ENCODE measurements at places on chromosomes 5 and 9.

GRCh38 chr5:94793816-94794198 lies 175.3 kb downstream of the SLF1 start:
- no peak for DNase-seq

GRCh38 chr5:11777096-11777495 lies 127.2 kb downstream of the CTNND2 start:
- DNase-seq, result no peak

GRCh38 chr5:92543201-92543600 lies 1037.8 kb downstream of the NR2F1-AS1 start:
- no peak for DNase-seq

- DNase-seq, result no peak
These were observed 18.6 kb downstream of the IRF1 start for GRCh38 chr5:132471944-132472343.

DNA sequence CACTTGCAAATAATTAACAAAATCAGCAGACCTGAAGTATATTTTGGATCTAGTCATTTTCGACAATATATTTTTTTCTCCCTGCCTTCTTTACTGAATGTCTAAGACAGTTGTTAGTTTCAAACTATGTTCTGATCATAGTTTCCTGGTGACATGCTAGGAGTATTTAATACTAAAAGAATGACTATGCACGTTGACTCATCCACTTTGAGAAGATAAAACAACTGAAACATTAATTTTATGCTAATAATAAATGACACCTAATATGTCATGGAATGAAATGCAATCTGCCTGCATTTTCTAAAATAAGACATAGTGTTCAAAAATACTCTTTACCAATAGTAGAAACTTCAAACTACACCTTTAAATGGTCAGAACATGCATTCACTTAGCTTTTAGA lies 2123.7 kb upstream of the C9orf72 start:
- DNase-seq, result no peak

- DNase-seq, result no peak
These were observed 575.2 kb upstream of the ZNF462 start for GRCh38 chr9:106287731-106288130.

GRCh38 chr5:73135021-73135420 lies 14.6 kb downstream of the TMEM171 start:
- DNase-seq, result no peak

- no peak for DNase-seq
These were observed 107.1 kb downstream of the PHF2 start for GRCh38 chr9:93683331-93684134.

DNA sequence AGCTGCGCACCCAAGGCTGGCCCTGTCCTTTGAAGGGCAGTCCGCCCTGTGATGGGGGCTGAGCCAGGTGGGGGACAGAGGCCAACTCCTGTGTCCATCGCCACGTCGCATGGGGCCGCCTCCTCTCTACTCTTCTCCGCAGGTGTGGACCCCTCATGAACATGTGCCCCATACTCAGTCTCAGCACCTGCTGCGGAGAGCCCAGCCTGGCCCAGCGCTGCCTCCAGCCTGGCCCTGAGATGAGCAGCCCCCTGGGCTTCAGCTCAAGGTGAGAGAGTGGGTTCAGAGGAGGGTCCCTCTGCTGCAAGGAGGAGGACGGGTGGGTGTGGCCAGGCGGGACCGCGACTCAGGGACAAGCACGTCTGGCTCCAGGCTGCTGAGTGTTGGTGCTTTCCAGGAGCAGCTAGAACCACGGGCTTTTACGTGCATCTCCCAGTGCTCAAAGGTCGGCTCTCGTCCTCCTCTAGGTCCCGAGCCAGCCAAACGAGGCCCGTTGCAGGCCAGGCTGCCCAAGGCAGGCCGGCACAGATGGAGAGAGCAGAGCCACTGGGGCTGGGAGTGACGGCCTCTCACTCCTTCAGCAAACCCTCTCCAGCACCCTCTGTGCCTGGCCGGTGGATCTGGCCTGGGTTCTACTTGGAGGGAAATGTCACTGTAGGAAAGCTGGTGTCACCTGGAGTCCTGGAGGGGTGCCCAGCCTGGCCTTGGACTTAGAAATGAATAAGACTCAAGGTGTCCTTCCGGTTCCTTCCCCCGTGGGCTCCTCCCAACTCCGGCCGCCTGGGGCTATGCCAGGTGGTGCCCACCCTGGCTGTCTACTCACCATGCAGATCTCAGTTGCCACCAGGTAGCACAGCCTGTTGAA lies 48.9 kb upstream of the RNF130 start:
- DNase-seq, result no peak

GRCh38 chr9:129695870-129696269 lies 30.4 kb downstream of the PRRX2 start:
- DNase-seq, result no peak

DNA sequence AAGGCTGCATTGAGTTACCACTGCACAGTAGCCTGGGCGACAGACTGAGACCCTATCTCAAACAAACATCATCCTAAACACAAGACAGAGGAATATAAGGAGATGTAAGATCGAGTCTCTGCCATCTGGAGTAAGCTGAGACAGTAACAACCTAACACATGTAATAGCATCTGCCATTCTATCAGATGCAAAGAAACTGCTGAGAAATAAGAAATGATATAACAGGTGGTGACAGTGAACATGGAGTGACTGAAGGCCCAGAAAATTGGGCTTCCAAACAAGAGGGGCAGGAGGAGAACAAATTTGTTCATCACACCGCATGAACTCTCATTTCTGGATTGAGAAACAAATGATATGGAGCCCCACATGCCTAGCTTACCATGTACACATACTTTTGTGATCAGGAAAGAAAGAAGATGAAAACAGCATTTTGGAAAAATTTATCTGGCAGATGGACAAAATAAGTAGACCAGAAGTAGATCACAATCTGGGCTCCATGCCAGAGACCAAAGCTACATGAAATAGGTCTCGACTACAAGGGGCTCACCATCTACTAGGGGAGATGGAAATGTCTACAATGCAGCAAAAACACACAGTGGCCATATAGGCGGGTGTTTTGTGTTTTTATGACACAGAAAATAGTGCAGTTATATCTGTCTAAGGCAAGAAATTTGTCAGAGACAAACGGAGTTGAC lies 45.5 kb downstream of the ECPAS start:
- no peak for DNase-seq

- DNase-seq, result no peak
These were observed 32.0 kb downstream of the SLC6A3 start for GRCh38 chr5:1413211-1413610.

- DNase-seq, result no peak
These were observed 763.8 kb downstream of the DTWD2 start for GRCh38 chr5:118224546-118224945.

DNA sequence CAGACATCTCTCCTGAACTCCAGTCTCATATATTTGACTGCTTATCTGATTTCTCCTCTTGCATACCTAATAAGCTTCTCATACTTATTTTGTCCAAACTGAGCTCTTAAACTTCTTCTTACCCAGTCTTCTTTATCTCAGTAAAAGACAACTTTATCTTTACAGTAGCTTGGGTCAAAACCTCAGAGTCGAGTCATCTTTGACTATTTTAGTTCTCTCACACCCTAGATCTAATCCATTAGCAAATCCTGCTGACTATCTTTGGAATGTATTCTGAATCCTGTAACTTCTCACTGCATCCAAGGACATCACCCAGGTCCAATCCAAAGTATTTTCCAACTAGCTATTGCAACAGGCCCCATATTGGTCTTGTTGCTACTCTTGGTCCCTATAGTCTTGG lies 11.8 kb upstream of the JAK2 start:
- DNase-seq, result no peak

DNA sequence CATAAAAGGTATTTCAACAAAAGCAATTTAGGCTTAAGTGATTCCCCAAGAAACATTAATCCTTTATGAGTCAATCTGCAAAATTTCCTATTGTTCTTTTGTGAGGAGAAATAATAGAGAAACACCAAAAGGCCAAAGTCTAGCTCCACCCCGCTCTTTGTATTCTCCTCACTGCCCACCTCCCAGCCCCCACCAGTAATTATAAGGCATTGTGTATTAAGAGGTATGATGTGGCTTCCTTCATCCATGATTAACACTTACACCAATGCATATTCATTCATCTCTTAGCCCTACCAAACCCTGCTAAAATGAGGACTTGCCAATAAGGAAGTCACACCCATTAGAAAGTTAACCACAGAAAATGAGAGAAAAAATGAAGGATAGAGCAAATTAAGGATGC lies 105.3 kb upstream of the SPATA31D4 start:
- no peak for DNase-seq

DNA sequence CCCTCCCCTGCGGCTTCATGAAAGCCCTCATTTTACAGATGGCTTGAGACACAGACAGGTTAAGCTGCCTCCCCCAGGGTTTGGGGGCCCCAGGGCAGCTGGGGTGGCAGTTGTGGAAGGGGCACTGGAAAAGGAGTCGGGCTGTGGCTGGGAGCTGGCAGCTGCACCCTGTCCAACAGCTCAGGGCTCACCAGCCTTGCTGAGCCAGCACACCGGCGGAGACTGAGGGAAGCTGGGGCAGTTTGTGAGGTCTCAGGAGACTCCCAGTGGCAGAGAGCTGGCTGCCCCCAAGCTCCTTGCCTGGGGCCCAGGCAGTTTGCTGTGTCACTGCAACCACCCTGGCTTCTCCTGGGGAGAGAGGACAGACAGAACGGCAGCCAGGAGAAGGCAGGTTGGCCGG lies 34.8 kb upstream of the RAPGEF1 start:
- DNase-seq, result no peak

DNA sequence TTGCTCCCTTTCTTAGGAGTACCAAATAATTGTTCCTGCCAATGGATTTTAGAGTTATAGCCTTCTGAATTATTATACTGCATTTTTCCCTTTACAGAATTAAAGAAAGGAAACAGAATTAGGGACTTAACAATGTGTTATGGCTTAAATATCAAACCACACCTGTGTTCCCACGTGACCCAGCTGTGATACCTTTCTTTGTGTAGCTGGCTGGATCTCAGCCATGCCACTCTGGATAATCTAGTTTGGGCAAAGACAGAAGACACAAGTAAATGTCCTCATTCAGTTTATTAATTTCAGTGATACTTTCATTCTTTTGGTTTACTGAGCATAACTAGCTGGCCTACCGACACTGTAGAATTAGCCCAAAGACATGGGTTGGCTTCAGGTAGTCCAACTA lies 417.2 kb upstream of the ADAMTS16 start:
- DNase-seq, result no peak

GRCh38 chr9:121503444-121503843 lies 3.8 kb upstream of the GGTA1 start:
- DNase-seq, result no peak

- no peak for DNase-seq
These were observed 130.0 kb downstream of the COL23A1 start for GRCh38 chr5:178460174-178460573.

GRCh38 chr9:1490341-1491232 lies 440.4 kb downstream of the DMRT2 start:
- no peak for DNase-seq

DNA sequence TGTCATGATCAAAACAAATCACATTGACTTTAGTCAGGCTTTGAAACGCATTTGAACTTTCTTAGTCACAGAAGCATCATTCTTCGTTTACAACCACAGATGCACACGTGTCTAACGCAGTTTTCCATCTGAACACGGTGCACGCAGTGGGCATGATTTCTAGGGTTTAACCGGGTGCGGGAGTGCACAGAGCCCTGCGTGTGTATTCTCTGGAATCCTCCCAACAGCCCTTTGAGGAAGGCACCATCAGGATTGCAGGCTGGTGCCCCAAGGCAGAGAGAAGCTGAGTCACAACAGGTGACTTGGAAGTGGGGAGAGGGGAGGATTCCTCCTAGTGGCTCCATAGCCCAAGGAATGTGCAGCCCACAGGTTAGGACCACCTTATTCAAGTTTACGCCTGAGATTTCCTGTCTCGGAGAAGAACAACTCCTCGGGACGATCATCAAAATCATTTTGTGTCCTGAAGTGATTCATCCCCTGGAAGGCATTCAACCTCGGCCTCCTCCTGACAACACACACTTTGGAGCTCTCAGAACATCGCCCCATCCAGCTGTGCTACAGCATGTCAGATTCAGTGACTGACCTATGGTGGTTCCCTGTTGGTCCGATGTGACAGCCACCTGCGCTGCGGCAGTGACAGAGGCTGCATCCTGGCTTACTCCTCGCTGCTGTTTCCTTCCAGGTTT lies 13.1 kb downstream of the ROPN1L start:
- DNase-seq, result no peak

DNA sequence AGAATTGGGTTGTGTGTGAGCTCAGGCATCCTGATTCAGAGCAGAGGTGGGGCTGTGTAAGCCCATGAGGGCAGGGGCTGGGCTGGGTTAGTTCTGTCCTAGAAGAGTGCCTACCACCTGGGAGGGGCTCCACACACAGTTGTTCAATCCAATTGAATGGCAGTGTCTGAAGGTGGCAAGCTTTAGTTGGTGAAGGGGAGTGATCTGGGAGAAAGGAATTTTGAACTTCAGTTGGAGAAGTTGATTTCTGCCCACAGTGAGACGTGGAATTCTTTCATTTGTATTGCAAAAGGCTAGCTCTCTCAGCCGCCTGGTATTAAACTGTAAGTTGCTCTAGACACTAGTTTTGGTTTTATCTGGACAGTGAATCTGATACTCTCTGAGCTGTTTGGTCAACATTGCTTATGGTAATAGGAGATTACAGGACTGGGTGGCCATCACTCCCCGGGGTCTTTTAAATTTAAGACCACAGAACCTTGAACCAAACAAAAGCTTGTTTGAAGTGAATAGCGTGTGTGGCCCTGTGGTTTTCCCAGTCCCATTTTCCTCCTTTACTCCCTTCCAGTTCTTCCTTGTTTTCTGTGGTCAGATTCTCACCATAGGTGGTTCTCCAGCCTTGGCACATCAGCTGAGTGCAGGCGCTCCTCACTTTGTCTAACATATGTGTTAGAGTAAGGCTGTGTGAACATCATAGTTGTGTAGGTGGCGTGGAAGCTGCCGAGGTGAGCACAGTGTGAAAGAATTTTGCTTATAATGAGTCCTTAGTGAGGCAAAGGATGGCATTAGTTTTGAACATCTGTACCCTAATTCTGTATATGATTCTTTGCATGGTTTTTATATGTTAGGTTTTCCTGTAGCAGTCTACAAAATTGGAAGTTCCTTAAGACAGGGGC lies 78.0 kb downstream of the ARHGAP26 start:
- no peak for DNase-seq

GRCh38 chr9:124480621-124480981 lies 26.6 kb downstream of the NR5A1 start:
- DNase-seq, result peak; percentile 84

DNA sequence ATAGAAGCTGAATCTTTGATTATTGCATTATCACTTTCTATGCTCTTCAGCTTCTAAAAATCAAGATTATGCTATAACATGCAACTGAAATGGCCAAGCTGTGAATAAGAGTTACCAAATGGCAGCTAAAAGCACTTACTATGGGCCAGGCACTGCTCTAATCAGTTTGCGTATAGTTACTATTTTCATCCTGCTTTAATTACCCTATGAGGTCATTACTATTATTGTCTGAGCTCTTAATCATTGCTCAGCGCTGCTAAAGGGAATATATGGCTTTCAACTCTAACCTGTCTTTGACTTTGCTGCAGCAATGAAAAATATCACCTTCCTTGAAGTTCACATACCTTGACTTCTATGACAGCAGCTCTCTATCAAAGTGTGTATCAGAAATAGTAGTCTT lies 210.8 kb downstream of the TRPM3 start:
- DNase-seq, result no peak
